Left ventricle myocardium inferior (tissue), 1 donor: ENCODE measurements at places on chromosomes 3 and 15.

DNA sequence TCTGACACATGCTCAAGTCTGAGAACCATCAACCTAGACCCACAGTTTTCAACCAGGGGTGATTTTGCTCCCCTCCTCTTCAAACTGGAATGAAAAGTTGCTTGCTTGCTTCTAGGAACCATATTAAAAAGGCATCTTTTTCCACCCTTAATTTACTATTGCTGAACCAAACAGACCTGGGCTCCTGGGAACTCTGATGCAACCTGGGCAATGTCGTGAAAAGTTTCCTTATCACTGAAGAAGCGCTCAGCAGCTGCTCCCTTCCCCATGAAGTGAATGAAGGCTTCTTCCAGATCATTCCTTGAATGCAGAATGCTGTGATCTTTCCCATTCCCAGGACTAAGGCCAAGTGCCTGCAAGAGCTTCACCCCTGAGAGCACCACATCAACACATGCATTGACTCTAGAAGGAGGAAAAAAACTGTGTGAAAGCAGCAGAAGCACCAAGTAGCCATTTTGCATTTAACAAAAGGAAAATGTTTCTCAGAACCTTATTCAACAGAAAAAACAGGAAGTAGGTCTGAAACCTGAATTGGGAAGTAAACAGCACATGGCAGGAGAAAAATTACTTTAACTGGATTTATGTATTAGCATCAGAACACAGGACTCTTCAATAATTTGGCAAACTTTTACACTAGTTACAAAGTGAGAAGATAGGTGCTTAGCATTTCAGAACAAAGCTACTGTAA is 8.7 kb downstream of the ADPGK start:
- H3K27ac ChIP-seq = no peak overlapping the region
- H3K4me1 ChIP-seq = peaks cover 3% of the 10 kb centered on the region
- no peak overlapping the region for H3K4me3 ChIP-seq

- peaks cover 11% of the 10 kb centered on the region for H3K4me1 ChIP-seq
- H3K4me3 ChIP-seq = no peak overlapping the region
- H3K27me3 ChIP-seq = no peaks in the 10 kb centered on the region
- peaks cover 42% of the 10 kb centered on the region for H3K36me3 ChIP-seq
Observed at GRCh38 chr15:62739507-62739906, 303.0 kb upstream of the TPM1 start.

GRCh38 chr3:195770081-195770840 is 41.5 kb downstream of the MUC4 start:
- H3K27me3 ChIP-seq = peaks cover 24% of the 10 kb centered on the region
- H3K4me3 ChIP-seq = no peak overlapping the region
- no peak for DNase-seq
- H3K36me3 ChIP-seq = no peaks in the 10 kb centered on the region
- H3K4me1 ChIP-seq = no peaks in the 10 kb centered on the region
- no peak overlapping the region for H3K27ac ChIP-seq

DNA sequence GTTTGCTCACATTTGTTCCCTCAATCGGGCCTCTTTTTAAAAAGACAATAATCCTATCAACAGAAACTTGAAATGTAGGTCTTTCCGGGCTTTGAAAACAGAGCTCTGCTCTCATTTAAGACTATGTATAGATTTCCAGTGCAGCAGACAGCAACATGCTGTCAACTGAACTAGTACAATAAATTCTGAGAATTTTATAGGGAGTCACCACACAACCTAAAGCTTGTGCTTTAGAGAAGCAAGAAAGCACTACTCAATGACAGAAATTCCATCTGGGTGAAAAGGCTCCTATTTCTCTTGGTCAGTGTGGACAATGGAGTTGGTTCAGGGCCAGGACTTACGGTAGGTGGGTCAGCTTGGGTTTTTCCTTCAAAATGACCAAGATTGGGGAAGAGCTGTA is 583.5 kb downstream of the ROBO1 start:
- H3K27ac ChIP-seq = no peak overlapping the region
- no peaks in the 10 kb centered on the region for H3K4me1 ChIP-seq
- no peaks in the 10 kb centered on the region for H3K36me3 ChIP-seq
- no peak for DNase-seq
- no peaks in the 10 kb centered on the region for H3K27me3 ChIP-seq

DNA sequence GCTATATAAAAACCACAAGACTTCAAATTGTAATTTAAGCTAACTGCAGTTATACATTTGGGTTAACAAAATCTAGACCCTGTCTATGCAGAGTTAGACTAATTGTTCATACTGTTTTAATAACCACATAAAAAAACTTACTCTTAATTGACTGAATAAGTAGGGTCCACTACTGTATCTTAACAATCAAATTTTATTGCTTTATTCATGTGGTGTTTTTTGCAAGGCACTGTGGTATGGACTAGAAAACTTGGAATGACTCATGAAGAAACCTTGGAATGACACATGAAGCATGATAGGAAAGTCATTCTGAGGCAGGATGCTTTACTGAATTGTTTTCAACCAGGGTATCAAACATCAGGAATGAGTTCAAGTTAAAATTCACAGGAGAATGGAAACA is 2.3 kb downstream of the SERP1 start:
- DNase-seq = no peak
- H3K4me3 ChIP-seq = peak overlapping the region; percentile 85
- peaks cover 53% of the 10 kb centered on the region for H3K4me1 ChIP-seq
- no peaks in the 10 kb centered on the region for H3K27me3 ChIP-seq
- peak overlapping the region; percentile 96 for H3K27ac ChIP-seq
- H3K36me3 ChIP-seq = peaks cover 32% of the 10 kb centered on the region

DNA sequence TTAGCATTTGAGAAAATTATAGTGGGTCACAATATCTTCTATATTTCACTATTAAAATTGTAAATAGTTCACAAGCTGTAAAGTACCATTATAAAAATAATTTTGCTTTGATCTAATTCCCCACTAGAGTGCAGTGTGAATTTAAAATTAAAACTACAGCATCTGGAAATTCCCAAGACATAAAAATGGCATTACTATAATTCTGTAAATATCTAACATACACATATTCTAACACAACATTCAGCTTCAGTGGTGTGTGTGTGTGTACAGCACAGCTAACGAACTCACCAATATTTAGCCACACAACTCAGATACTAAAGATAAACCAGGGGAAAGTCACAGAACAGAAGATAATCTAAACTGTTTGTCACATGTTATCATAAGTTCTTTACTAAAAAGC is 424.9 kb upstream of the ZNF385D start:
- H3K4me3 ChIP-seq = no peak overlapping the region
- no peaks in the 10 kb centered on the region for H3K27me3 ChIP-seq
- no peak overlapping the region for H3K27ac ChIP-seq

DNA sequence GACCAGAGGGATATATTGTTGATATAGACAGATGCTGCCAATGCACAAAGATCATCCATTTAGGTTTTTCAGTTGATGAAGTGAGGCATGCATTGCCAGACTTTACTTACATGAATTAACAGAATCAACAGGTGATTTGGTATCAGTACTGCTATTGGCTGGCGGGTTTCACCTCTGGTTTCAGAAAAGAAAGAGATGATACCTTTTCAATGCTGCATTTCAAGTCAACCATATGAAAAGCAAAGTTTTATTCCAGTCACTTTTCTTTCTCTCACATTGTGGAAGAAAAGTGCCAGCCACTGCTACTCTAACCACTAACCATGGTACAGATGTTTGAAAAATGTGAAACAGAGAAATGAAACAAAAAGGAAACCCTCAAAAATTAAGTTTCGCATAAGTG is 289.1 kb downstream of the TIGIT start:
- H3K27ac ChIP-seq = peak overlapping the region; percentile 83
- peaks cover 5% of the 10 kb centered on the region for H3K36me3 ChIP-seq
- H3K4me3 ChIP-seq = no peak overlapping the region
- H3K27me3 ChIP-seq = no peaks in the 10 kb centered on the region
- H3K4me1 ChIP-seq = peaks cover 55% of the 10 kb centered on the region
- no peak for DNase-seq

- no peaks in the 10 kb centered on the region for H3K27me3 ChIP-seq
- H3K36me3 ChIP-seq = no peaks in the 10 kb centered on the region
- peaks cover 38% of the 10 kb centered on the region for H3K4me1 ChIP-seq
- no peak overlapping the region for H3K4me3 ChIP-seq
- no peak for DNase-seq
Observed at GRCh38 chr15:75195122-75195765, 6.4 kb upstream of the C15orf39 start.

DNA sequence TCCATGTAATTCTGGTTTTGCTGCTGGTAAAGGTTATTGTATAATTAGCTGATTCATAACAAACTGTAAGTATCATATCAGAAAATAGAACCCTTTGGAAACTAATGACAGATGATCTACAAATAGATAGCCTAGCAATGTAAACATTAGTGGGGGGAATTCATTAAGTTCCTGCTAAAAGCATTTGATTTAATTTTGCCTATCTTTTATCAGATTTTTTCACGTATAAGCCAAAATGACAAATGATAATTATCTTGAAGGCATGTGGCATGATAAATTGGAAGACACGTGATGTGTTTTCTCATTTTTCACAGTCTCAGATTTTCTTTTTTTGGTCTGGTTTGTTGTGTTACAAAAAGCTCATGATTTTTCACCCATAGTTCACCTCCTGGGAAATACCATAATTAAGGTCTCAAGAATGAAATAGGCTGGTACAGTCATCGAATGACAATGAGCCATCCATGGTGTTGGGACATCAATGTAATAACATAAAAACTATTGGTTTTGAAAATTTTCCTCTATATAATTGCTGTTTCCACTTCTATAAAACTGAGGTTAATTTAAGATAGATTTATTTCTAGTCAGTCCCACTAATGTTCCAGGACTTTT is 325.9 kb upstream of the TBL1XR1 start:
- DNase-seq = no peak
- no peaks in the 10 kb centered on the region for H3K4me1 ChIP-seq
- H3K27me3 ChIP-seq = no peaks in the 10 kb centered on the region
- no peak overlapping the region for H3K27ac ChIP-seq

GRCh38 chr3:192915304-192915703 is 2.4 kb downstream of the MB21D2 start:
- H3K27me3 ChIP-seq = no peaks in the 10 kb centered on the region
- H3K36me3 ChIP-seq = no peaks in the 10 kb centered on the region
- H3K4me3 ChIP-seq = peak overlapping the region; percentile 78
- H3K27ac ChIP-seq = no peak overlapping the region
- peaks cover 49% of the 10 kb centered on the region for H3K4me1 ChIP-seq
- DNase-seq = no peak

DNA sequence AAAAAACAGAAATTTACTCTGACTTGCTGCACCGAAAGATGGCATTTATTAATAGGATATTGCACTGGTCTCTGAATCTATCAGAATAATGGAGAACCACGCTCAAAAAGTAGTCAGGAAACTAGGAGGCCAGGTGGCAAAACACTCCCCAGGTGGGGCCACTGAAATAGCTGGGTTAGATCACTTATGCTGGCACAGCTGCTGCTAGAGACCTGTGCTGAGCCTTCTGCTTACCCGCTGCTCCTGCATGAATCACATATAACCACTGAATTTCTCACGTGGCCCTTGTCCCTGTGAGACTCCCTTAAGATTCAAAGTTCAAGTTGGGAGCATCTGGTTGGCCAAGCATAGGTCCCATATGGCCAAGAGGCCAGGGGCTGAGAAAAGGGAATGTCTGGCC is 66.0 kb upstream of the OXTR start:
- no peaks in the 10 kb centered on the region for H3K27me3 ChIP-seq
- DNase-seq = no peak
- no peaks in the 10 kb centered on the region for H3K4me1 ChIP-seq
- no peak overlapping the region for H3K27ac ChIP-seq

- H3K36me3 ChIP-seq = no peaks in the 10 kb centered on the region
- peaks cover 4% of the 10 kb centered on the region for H3K4me1 ChIP-seq
- H3K27me3 ChIP-seq = peaks cover 11% of the 10 kb centered on the region
- H3K27ac ChIP-seq = peak overlapping the region; percentile 42
- H3K4me3 ChIP-seq = no peak overlapping the region
Observed at GRCh38 chr15:68384451-68385239, 47.3 kb downstream of the ITGA11 start.
